ENCODE measurements at places on chromosomes 13 and 19.

GRCh38 chr19:10639836-10640235 lies 14.3 kb upstream of the ILF3 start:
- no peak for DNase-seq

DNA sequence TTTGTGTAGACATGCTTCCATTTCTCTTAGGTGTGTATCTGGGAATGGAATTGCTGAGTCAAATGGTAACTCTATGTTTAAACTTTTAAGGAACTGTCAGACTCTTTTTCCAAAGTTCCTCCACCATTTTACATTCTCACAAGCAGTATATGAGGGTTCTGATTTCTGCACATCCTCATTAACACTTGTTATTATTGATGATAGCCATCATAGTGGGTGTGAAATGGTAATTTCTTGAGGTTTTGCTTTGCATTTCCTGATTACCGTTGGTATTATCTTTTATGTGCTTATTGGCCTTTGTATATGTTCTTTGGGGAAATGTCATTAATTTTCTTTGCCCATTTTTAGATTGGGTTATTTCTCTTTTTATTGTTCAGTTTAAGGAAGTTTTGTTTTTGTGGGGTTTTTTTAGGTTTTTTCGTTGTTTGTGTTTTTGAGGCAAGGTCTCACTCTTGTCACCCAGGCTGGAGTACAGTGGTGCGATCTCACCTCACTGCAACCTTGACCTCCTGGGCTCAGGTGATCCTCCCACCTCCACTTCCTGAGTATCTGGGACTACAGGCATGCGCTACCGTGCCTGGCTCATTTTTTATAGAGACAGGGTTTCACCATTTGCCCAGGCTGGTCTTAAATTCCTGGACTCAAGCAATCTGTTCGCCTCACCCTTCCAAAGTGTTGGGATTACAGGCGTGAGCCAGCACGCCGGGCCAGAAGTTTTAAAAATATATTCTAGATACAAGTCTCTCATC lies 34.3 kb downstream of the NAA16 start:
- DNase-seq: no peak

DNA sequence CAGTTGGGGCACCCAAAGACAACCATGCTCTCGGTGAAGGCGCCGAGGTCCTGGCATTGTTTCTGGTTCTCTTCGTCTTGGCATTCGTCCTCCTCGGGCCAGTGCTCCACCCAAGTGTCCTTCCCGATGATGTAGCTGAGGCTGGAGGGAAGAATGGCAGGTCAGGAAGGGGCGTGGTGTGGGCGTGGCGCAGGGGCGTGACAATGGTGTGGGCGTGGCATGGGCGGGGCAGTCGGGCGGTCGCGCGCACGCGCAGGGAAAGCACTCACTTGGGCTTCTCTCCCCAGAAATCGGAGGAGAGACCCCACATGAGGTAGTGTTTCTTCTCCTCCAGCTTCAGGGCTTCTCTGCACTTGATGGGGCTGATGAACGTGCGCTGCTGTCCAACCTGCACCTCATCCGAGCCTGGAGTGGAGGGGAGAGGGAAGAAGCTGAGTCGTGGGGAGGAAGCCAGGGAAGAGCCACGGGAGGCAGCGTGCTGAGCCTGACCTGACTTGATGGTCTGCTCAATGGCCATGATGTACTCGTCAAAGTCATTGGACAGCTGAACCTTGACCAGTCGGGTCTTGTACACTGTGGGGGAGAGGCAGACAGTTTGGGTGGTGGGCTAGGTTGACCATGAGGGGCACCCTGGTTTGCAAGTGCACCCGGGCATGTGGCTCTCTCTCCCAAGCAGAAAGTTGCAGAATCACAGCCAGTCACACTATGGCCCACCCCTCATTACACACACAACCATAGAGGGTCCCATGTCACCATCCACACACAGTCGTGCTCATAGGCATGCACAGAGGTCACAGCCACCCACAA lies 8.1 kb upstream of the TNFSF14 start:
- no peak for DNase-seq

- no peak for DNase-seq
These were observed 61.8 kb upstream of the KCTD15 start for GRCh38 chr19:33734913-33735312.

DNA sequence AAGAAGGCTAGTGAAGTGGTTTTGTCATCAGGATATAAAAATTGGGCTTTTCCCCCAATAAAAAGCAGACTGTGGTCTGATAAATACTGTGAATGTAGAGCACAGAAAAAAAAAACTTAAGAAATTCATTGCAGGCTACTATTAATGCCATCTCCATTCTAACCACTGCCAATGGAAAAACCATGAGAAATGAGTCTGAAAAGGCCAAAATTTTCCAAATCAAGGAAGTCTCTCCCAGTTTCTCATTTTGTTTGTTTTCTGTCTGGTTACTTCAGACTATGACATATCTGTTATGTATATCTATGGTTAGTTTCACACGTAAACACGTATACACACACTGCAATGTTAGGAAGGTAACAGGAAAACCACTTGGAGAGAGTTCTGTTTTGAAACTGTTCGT lies 193.6 kb upstream of the TSC22D1 start:
- DNase-seq: no peak

DNA sequence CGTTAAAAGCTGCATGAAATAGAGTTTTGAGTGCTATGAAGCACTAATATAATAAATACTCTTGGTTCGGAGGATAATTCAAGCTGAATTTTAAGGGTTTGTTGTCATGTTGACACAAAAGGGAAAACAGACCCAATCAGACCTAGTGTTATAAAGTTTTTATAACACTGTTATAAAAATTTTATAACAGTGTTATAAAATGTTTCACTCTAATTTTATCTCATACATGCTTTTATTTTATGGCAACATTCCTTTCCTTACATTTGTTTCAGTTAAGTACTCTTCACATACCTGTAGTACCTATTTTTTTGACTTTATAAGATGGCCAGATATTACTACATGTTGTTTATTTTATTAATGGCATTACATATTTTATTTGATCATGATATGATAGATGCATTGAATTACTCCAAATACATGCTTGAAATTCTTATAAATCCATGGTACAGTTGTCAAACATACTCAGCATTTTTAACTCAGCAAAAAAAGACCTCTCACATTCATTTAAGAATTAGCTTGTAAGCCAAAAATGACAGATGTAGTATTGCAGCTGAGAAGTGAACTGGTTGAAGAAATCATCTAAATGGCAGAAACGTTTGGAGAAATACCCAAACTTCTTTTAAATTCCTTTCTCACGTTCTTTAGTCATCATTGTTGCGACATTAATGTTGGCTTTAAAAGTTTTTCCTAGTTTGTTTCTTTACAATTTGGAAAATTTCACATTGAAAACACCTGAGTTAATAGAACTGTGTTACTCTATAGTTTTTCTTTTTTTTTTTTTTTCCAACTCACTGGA lies 104.5 kb downstream of the PIBF1 start:
- DNase-seq: no peak

DNA sequence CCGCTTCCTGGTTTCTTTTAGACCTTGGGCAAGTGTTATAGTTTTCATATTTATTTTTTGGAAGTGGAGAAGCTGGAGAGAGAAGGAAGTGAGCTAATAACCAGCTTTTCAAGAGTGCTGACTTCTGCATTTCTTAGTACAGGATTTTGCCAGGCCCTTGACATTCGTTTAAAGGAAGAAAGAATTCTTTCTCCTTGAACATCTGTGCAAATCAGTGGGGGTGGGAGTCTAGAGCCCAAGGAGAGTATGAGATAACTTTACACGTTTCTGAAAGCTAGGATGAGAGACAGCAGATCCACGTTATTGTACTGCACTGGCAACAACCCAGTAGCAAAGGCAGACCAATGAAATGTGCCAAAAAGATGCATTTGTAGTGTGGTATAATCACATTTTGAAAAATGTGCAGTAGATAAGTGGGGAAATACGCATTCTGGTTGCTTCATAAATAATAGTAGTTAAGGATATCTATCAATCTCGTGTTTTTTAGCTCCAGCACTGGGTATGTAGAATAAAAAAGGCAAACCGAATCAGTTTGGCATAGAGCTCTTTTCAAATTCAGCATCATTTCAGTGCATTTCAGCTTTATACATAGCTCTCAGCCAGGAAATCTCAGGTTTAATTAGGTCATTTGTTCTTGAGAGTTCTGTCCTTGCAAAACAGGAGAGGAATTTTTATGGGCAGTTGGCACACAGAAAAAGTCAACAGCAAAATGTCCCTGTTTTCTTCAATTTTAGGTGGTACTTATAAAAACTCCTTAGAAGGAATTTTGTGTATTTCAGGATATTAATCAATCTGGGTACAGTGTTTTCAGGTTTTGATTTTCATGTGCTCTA lies 4.3 kb downstream of the RNF113B start:
- no peak for DNase-seq

- DNase-seq: peak; percentile 15
These were observed 760 bp downstream of the ZNF91 start for GRCh38 chr19:23394511-23394910.

- DNase-seq: no peak
These were observed 165.9 kb downstream of the TEX29 start for GRCh38 chr13:111486331-111486730.

DNA sequence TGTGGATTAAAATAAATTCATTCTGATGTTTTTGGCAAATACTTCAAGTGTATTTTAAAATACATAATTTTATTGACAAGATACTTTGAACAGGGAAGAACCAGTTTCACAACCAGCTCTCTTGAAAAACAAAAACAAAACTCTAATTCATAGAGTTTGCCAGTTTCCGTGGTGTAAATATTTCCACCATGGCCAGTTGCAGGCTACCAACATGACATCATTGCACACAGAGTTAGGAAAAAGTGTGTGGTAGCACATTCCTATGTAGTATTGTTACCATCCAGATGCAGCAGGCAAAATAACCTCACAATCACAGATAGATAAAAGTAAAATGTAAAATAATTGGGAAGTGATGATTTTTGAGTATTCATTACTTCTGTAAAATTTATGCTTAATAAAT lies 7.7 kb upstream of the RNF113B start:
- no peak for DNase-seq

DNA sequence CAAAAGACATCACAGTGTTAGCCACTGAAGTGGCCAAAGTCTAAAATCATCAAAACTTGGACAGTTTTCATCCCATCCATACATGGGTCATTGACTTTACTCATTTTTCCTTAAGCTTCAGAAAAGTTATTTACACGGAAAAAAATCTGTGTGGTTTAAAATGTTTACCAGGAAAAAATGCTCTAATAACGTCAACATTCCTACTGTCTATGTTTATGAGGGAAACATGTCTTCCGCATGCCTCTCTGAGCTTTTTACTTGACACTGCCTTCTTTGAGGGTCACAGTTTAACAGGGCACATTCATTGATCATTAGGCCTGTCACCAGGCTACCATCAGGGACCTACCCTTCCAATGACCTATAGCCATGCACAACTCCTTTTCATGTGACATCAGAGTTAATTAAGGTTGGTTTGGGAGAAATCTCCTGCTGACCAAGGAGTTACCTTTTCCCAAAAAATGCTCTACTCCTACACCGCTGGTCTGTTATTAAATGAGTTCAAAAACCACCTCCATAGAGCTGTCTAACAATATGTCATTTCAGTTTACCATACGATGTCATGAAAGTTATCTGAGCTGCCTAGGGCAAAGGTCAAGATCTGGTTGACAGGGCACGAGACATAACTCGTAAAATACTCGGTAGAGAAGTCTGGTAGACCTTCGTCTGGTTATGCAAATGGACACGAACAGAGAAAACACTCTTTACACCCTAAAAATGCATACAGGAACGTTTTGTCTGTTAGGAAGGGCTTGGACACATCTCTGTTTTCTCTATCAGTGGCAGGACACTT lies 17.8 kb downstream of the FLT1 start:
- DNase-seq: no peak

GRCh38 chr13:37950016-37950415 lies 80.4 kb upstream of the TRPC4 start:
- no peak for DNase-seq

DNA sequence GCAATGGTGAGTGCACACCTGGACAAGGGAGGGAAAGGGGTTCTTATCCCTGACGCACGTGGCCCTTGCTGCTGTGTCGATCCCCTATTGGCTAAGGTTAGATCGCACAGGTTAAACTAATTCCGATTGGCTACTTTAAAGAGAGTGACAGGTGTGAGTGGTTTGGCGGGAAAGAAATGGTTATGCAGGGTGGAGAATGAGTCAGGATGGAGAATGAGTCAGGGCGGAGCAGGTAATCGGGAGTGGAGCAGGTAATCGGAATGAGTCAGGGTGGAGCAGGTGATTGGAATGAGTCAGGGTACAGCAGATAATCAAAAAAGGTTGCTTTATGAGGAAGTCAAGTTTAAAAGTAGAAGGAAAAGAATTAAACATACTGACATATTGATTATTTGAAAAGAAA lies 24.4 kb upstream of the SIAH3 start:
- peak; percentile 45 for DNase-seq

DNA sequence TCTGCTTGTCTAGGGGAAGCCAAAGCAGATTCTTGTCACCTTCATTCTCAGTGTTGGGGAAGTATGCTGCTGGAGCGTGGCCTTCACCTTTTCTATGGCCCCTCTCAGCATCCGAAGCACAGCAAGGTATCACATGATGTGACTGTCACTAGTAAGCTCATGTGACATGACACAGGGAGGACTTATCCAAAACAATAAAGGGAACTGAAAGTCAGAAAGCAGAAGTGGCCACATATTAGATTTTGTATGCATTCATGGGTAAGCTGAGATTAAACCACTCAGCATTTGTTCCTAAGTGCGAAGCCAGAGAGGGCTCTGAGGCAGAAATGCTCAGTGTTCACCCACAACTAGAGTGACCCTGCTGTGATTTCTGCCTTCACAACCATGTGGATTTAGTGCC lies 72.8 kb upstream of the PCDH8 start:
- no peak for DNase-seq

- no peak for DNase-seq
These were observed 748 bp upstream of the SIGLEC8 start for GRCh38 chr19:51458899-51459505.

DNA sequence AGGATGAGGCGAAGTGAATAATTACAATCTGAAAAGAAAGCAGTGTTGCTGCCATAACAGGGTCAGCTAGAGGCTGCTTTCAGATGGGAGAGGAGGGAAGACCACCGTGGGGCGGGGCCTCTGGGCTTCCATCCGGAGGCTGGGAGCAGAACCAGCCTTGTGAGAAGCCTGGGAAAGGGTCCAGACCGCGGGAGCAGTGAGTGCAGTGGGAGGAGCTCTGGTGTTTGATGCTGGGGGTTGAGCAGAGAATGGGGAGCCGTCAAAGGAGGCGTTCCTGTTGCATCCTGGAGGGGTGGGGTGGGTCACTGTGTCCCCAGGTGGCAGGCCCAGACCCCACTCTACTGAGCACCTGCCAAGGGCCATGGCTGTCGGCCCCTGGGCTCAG lies 18.1 kb downstream of the NKPD1 start:
- no peak for DNase-seq

GRCh38 chr13:105497597-105497996 lies 1037.9 kb downstream of the EFNB2 start:
- DNase-seq: no peak

DNA sequence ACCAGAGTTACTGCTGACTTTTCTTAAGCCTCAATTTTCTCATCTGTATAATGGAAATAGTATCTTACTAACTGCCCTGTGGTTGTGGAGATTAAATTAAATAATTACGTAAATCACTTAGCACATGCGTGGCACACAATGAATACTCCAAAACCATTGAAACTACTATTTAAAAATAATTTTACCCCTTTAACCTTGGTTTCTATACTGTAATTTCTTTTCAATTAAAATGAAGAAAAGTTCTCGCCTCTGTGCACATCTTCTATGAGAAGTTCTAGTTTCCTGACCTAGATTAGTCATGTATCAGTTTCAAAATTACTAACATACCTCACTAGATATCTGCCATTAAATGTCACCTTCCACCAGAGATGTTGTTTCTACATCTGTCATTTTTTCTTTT lies 5.7 kb downstream of the SLITRK1 start:
- no peak for DNase-seq

GRCh38 chr13:41563984-41564365 lies 106.6 kb downstream of the RGCC start:
- no peak for DNase-seq

- DNase-seq: no peak
These were observed 36.5 kb downstream of the BTBD2 start for GRCh38 chr19:1979017-1979416.

Data from Calu3 (cell line).